Right kidney (tissue), 9 donors: ENCODE measurements at places on chromosomes 12 and 14.

- DNase-seq = no peak
These were observed 8.3 kb downstream of the OR10AD1 start for GRCh38 chr12:48194799-48195201.

GRCh38 chr12:106049105-106049504, 89.6 kb downstream of the NUAK1 start:
- DNase-seq = no peak

- peak; percentile 37 for DNase-seq
These were observed 259.1 kb downstream of the PCNX1 start for GRCh38 chr14:71166180-71166837.

DNA sequence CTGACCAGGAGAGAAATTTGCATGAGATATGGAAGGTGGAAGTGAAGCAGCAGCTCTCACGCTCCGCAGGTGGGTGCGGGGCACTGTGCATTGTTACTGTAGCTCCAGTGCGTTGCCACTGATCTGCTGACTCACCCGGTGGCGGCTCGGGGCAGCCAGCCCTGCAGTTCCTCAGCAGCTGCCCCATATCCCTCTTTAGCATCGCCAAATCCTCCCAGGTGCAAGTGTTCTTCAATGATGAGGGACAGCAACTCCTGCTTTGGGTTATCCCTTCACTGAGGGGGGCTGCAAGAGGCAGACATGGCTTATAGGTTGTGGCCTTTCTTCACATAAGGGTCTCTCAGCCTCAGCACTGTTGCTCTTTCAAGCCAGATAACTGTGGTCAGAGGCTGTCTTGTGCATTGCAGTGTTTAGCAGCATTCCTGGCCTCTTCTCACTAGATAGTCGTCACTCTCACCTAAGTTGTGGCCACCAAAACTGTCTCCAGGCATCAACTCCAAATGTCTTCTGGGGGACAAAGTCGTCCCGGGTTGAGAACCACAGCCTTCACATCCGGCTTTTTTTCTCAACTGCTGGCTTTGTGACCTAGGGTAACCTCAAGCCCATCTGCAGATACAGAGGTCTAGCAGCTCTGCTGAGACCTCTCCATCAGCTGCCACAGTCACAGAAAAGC, 180.8 kb downstream of the EFCAB11 start:
- DNase-seq = no peak

DNA sequence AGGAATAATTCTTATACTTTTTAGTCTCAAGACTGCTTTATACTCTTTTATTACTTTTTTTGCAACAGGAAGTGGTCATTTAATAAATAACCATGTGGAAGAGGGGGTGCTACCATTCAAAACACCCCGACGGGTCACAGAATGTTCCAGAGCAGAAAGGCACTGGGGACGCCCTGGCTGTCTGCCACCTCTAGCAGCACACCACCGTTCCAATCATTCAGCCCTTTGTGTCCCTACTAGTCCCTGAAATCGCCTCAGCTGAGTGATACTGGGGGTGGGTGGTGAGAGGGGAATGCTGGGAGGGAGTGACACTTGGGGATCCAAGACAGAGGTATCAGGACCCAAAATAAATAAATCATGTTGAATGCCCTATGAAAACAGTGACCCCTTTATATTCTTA, 52.4 kb downstream of the MON2 start:
- DNase-seq = peak; percentile 3

DNA sequence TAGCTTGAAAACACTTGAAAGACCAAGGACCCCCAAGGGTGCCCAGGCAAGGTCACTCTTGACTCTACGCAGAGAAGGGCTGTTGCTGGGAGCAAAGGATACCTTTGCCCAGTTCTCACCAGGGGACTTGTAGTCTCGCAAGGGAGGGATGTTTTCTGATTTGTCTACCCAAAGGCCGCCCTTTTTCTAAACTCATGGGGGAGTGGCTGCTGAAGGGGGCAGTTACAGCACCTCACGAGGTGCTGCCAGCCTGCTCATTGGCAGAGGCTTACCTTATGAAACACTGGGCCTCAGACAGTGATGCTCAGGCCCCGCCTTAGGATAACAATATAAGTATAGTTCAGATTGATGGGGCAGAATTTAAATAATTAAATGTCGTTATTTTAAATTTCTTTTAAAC, 107.0 kb downstream of the ETV6 start:
- DNase-seq = no peak

DNA sequence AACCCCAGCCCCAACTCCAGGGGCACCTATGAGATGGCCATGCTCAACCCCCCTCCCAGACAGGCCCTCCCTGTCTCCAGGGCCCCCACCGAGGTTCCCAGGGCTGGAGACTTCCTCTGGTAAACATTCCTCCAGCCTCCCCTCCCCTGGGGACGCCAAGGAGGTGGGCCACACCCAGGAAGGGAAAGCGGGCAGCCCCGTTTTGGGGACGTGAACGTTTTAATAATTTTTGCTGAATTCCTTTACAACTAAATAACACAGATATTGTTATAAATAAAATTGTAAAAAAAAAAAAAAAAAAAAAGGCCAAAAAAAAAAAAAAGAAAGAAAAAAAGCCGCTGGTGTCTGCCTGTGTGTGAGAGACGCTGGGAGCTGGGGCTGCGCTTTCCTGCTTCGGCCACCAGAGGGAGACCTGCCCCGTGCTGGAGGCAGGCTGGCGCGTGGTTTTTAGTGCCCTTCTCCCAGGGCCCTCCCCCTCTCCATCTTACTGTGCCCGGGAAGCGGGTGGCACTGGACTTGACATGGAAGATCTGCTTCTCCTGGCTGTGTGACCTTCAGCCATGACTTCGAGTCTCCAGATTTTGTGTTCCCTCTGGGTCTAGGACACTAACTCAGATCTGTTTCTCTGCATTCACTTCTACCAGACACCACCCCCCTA, 3.4 kb upstream of the NXPH4 start:
- DNase-seq = peak; percentile 69

DNA sequence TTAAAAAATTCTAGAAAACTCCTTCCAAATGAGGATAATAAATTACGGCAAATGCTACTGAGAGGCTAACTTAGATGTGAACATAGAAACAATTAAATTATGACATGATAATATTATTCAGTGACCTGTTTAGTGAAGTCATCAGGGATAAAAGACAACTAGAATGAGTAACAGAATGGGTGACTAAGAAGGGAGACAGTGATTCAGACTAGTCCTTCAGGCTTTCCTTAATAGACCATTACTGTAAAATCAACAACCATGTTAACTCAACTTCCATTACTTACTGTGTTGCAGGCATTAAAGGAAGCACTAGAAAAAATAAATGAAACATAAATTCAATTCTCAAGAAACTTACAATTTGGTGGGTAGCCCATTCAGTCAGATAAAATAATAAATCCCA, 543.9 kb upstream of the LRFN5 start:
- no peak for DNase-seq

- DNase-seq = no peak
These were observed 475.8 kb upstream of the FLRT2 start for GRCh38 chr14:85054178-85054577.

DNA sequence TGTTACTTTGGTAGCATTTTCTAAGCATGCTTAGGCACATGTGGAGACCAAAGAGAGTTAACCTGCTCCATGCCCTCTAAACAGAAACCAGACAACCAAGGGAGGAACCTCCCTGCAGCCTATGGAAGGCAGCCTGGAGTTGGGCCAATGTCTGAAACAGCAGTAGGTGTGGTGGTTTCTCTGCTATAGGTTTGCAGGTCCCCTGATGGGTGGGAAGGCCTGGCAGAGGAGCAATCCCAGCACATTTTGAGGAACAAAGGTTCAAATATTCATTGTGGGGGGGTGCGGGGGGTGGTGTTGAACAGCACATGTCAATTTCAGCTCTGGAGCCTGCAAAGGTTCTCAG, 65.4 kb downstream of the DACT1 start:
- DNase-seq = no peak

DNA sequence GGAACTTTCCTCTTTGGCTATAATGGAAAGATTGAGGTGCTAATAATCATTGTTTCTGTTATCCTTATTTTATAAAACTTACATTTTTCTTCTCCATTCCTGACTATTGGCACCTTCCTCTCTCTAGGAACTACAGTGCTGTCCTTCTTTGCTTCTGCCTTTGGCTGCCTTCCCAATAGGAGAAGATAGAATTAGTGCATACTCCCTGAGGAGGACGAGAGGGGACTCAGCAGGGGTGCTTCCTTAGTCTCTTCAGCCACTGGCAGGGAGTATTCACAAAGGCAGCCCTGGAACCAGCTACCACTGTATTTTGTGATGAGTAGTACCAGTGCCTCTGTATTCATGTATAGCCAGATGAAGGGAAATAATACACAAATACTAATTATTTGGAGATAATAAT, 208.5 kb downstream of the FOXG1 start:
- DNase-seq = no peak

DNA sequence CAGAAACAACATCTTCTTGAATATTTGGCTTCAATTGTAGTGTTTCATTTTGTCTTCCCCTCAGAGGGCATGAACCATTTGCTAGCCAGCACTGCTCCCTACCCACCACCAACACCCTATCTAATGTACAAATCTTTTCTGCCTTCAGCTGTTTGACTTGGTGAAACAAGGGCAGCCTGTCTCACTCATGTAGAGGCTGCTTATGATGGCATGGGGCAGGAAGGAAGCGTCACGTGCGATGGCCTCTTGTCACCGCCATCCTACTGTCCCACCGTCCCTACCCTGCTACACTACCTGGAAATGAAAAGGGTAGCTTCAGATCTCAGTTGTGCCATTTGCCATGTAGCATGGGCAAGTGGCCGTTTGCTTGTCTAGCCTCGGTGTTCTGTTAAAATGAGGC, 29.9 kb upstream of the LRTM2 start:
- DNase-seq = no peak

DNA sequence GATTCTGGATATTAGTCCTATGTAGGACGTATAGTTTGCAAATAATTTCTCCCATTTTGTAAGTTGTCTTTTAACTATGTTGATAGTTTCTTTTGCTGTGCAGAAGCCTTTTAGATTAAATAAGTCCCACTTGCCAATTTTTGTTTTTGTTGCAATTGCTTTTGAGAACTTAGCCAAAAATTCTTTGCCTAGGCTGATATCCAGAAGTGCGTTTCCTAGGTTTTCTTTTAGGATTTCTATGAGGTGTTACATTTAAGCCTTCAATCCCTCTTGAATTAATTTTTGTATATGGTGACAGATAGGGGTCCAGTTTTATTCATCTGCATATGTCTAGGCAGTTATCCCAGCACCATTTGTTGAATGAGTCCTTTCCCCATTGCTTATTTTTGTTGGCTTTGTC, 264.4 kb upstream of the OR4E1 start:
- no peak for DNase-seq
